T1000 (cell line): ENCODE measurements at places on chromosomes 16 and 17.

GRCh38 chr17:66945147-66945835 is 19.2 kb upstream of the CACNG4 start:
- no peak for DNase-seq

GRCh38 chr17:19448341-19449268 is 37.6 kb downstream of the RNF112 start:
- peak; percentile 47 for DNase-seq

- DNase-seq, result peak; percentile 24
Measured at GRCh38 chr17:69857412-69857835, 217.6 kb upstream of the KCNJ16 start.

GRCh38 chr17:17666111-17666714 is 15.0 kb upstream of the RAI1 start:
- DNase-seq, result no peak

DNA sequence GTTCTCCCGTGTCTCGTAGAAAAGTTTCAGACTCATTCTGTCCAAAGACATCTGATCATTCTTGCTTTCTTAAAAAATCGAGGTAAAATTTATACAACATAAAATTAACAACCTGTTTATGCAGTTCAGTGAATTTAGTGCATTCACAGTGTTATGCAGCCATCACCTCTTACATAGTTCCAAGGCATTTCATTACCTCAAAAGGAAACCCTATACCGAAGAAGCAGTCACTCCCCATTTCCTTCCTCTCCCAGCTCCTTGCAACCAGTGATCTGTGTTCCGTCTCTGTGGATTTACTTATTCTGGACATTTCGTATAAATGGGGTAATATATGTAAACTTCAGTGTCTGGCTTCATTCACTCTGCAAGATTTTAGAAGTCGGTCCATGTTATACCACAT is 103.5 kb upstream of the HS3ST3A1 start:
- no peak for DNase-seq

DNA sequence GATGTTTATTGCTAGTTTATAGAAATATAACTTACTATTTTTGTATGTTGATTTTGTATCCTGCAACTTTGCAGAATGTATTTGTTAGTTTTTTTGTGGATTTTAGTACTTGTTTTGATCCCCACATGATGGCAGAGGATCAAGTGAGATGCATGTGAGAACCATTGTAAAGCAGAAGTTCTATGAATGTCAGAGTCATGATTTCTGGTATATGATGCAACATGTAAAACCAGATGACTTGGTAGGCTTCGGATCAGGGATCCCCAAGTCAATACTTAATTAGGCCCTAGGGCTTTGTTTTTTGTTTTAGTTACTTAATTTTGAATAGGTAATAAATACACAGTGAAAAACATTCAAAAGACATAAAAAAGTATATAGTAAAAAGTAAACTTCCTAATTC is 45.8 kb downstream of the ESRP2 start:
- DNase-seq, result no peak

GRCh38 chr16:28891964-28892890 is 13.9 kb downstream of the ATP2A1 start:
- DNase-seq, result no peak

DNA sequence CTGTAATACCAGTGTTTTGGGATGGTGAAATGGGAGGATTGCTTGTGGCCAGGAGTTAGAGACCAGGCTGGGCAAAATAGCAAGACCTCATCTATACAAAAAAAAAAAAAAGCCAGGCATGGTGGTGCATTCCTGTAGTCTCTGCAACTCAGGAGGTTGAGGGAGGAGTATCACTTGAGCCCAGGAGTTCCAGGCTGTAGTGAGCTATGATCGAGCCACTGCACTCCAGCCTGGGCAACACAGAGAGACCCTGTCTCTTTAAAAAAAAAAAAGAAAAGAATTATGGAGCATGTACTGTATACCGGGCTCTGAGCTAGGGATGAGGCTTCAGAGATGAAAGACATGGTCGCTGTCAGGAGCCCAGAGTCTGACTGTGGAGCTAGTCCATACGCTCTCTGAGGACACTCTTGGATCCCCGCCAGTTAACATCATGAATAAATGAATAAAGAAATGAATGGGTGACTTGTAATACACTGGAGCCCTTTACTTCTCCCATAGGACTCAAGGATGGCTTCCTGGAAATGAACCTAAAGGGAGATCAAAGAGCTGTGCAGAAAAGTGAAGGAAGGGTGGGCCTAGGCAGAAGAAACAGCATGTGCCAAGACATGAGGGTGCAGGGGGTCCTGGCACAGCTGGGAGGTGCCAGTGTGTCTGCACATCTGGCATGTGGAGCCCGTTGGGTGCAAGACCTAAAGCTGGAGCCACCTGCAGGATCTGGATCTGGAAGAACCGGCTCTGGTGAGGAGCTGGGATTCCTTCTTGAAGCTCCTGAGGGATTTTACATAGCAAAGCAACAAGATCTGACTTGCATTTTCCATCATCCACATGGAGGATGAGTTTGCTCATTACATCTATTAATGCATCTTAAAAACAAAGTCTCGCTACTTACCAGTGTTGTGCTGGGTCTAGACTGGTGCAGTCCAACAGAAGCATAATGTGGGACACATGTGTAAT is 120.4 kb downstream of the IRX3 start:
- no peak for DNase-seq

- no peak for DNase-seq
Measured at GRCh38 chr17:70527364-70527888, 358.1 kb downstream of the KCNJ2 start.

DNA sequence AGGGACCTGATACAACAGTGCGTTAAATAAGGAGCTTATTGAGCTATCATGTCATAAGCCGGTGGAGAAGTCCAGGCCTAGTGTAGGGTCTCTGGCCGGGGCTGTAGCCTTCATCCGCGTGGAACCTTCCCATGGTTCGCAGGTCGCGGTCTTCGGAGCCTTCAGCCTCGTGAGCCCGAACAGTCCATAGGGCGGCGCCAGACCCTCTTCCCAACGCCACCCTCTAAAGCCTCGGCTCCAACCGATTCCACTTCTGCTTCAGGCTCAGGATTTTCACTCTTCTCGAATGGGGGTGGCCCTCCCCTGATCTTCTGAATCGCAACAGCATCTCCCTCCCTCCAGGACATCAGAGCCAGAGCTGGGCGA is 10.3 kb upstream of the BRCA1 start:
- DNase-seq, result no peak

GRCh38 chr16:87762071-87762571 is 3.7 kb downstream of the KLHDC4 start:
- DNase-seq, result no peak

DNA sequence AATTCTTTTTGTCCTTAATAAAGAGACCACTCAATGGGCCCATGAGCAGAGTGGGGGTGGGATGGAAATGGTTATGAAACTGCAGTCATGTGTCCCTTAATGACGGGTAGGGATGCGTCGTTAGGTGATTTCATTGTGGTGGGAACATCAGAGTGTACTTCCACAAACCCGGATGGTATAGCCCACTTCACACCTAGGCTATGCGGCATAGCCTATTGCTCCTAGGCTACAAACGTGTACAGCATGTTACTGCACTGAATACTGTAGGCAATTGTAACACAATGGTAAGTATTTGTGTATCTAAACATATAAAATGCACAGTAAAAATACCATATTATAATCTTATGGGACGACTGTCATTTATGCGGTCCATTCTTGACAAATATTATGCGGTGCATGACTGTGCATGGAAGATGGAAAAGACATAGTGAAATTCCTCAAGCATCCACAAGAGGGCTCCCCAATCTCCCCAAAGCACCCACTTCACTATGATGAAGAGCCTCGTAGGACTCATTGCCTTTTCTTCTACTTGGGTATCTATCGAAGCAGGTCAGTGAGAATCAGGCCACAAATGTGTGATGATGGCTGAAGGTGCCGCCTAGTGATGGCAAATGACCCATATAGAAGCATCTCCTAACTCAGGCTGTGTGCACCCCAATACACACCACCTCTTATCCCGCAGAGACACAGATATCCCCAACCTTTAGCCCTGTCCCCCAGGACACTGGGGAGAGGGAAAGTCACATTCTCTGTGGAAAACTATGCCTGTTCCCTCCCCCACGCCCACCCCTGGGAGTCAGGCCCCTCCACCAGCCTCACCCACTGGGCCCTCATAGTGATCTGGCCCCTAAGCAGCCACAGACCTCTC is 43.5 kb downstream of the TBX21 start:
- no peak for DNase-seq

DNA sequence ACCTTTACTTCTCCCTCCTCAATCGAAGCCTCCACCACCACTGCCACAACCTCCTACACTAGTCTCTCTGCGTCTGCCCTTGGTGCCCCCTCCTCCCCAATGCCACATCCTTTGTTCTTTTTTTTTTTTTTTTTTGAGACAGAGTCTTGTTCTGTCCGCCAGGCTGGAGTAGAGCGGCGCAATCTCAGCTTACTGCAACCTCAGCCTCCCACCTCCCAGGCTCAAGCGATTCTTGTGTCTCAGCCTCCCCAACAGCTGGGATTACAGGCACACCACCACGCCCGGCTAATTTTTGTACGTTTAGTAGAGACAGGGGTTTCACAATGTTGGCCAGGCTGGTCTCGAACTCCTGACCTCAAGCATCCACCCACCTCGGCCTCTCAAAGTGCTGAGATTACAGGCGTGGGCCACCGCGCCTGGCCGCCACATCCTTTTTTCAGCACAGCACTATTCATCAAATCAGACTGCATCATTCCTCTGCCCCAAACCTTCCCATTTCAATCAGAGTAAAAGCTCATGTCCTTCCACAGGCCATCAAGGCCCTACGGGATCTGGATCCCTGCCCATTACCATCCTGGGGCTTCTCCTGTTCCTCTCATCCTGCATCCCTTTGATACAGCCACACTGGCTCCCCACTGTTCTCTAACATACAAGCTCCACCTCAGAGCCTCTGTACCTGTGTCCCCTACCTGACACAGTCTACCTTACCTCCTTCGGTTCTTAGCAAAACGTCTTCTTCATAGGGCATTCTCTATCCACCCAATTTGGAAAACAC is 2.0 kb downstream of the KLHL11 start:
- DNase-seq, result no peak

GRCh38 chr16:785563-786535 is 2.3 kb downstream of the RPUSD1 start:
- DNase-seq, result peak; percentile 48

DNA sequence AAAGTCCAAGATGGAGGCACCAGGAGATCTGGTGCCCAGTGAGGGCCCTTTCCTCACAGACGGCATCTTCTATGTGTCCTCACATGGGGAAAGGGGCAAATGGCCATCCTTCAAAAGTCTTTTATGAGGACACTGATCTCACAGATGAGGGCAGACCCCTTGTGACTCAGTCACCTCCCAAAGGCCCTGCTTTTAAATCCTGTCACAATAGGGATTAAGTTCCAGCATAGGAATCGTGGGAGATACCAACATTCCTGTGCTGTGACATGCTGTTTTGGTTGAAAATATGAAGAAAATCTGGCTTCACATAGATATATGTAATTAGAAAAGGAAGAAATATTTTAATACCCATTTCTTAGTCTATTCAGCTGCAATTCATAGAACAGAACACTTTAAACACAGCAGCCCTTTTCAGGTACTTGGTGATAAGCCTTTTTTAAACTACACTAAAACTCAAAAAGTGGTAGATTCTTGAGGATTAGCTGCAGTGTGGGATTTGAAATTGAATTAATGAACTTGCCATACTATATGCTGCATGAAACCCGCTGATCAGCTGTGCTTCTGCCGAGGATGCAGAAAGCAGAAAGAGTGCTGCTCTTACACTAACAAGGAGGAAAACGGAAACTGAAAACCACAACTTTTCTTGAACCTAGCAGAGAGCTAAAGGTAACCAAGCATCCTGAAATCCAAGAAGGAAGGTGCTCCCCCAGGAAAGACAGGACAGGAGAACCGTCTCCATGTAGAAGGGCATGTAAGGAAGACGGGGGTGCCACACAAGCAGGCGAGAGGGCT is 32.7 kb downstream of the VPS53 start:
- no peak for DNase-seq

DNA sequence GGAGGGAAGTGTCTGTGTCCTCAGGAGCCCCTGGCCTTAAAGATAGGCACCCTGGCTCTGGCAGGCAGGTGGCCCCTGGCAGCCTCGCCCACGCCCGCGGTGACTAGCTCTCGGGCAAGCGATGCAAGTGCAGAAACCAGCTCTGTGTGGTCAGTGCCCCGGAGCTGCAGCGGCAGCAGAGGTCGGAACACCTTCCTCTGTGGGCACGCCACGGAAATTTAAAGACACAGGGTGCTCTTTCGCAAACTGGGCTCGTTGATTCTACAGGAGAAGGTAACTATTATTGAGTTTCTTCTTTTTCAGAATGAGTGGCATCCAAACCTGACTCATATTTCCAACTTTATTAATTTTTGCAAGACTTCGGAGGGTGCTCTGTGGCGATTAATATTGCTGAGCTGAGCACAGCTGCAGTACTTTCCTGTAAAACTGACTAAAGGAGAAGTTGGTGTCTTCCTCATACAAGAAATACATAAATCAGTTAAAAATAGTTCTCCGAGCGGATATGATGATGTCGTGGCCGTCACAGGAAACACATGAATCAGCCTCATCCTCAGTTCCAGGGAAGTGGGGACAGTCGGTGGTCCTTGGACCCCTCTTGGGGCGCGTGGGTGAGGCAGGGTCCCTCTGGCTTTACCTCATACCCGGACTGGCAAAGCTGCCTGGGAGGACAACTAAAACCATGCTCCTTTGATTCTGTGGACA is 120.2 kb downstream of the METRNL start:
- no peak for DNase-seq

DNA sequence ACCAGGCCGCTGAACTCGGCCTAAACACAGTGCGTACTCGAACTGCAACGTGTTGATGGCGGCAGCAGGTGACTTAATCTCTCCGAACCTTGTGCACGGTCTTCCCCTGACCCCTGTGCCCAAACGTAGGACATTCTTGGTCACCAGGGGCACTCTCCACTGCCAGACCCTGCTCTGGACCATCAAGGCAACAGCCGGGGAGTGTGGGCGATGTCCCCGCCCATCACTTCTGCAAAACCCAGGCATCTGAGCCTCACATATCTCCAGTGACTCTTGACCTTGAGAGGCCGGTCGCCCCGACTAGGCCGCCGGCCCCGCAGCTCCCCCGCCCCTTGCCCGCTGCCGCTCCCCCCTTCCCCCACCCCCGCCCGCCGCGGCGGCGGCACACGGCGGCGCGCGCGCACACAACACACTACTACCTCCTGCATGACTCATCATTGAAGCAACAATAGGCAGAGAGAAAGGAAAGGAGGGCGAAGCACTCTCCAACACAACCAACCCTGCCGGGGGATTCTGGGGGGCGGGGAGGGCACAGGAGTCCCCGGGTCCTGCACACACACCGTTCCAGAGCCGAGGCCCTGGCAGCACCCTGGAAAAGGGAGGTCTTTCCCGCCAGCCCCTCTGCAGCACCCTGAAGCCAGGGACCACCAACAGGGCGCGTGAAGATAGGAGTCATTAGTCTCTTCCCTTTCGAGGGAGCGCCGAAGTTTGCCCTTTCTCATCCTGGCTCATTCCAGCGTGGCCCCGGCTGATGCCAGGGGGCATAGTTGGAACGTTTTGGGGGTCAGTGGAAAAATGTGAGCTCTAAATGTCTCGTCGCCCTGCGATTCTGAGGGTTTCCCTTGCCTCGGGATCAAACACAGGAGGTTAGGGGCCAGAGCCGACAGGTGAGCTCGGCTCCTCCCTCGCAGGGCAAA is 1.9 kb downstream of the MNT start:
- no peak for DNase-seq
